ENCODE measurements at places on chromosomes 7 and 10. TPM values are rescaled to one million over a fixed set of nuclear protein-coding genes. Genes with fewer than 3 reads are reported as not detected.

- no peak for DNase-seq
These were observed 443.7 kb upstream of the LRRN3 start for GRCh38 chr7:110647266-110647665.

DNA sequence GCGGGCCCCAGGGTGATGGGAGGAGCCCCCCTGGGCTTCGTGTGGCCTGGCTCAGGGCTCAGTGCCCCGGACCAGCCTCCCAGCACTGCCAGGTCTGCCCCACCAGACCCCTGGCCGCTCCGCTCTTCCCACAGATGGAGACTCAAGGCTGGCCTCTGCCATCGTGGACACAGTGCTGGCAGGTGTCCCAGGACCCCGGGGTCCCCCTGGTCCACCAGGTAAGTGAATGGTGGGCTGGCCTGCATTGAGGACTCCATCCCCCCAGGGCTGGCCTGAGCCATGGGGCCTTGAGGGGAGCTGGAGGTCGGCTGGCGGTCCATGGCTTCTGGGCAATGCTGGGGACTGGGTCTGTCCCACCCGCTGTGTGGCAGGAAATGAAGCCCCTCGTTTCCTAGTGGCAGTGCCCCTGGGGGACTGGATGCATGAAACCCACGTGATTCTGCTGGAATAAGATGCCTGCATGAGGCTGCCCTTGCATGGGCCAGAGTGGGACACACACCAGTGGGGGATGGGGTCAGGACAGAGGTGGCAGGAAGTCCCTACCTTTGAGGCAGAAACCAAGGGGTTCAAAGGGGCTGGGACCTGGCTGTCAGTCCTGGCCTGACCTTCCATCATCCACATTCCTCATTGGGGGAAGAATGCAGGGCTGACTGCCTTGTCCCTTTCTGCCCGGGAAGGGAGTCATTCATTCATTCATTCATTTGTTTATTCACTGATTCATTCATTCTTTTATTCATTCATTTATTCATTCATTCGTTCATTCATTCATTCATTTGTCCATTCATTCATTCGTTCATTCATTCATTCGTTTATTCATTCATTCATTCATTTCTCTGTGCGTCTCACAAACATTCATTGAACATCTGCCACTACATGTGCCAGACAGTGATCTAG lies 81.8 kb downstream of the MYL10 start:
- no peak for DNase-seq

GRCh38 chr10:59240582-59241183 lies 64.2 kb downstream of the PHYHIPL start:
- DNase-seq: no peak

GRCh38 chr10:112353046-112353445 lies 20.9 kb upstream of the ACSL5 start:
- DNase-seq: no peak

GRCh38 chr7:108239501-108240225 lies 109.5 kb upstream of the LAMB4 start:
- no peak for DNase-seq

- DNase-seq: no peak
These were observed at the start of gene ACTA2 for GRCh38 chr10:88952647-88953111. Gene ACTA2, minus strand, starts transcription at chr10:88952773. Its CDS starts 3,843 bp downstream, at chr10:88948930.

DNA sequence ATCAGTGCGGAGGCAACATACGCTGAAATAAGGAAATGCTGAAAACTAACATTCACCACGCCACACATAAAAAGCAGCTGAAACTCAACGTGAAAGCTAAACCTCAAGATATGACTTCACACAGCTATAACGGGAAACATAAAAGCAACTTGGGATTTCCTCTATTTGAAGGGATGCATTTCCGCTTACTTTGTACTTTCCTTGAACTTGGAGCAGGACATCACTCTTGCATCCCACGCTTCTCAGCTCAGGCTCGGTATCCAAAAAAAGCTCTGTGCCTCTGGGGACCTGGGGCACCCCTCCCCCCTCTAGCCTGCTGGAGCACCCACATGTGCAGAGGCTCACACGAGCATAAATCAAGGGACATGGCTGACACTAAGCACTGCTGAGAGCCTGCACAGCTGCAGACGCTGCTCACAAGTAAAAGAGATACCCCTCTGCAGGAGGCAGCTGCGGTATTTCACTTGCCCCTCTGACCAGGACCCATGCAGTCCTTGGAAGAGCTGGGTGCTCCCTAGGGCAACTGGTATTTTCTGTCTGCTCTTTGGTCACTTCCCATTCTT lies 34.2 kb downstream of the PARD3 start:
- DNase-seq: no peak

DNA sequence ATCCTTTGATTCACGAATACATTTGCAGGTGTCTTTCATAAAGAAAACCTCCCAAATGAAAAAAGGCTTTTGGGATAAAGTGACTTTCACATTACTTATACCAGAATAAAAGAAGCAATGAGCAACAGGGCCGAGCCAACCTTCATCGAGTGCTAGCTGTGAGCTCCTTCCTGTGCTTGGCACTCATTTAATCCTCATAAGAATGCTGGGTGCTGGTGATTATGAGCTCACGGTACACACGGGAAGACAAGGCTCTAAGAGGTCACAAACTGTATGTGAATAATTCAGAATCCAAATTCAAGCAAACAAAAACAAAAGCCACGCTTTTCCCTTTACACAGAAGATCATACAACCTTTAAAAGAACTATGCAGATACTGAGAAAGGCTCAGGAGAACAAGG lies 156.2 kb downstream of the COBL start:
- no peak for DNase-seq

- DNase-seq: no peak
These were observed 14.5 kb downstream of the CTTNBP2 start for GRCh38 chr7:117858712-117859111.

GRCh38 chr10:131811630-131812403 lies 89.0 kb upstream of the PPP2R2D start:
- no peak for DNase-seq

DNA sequence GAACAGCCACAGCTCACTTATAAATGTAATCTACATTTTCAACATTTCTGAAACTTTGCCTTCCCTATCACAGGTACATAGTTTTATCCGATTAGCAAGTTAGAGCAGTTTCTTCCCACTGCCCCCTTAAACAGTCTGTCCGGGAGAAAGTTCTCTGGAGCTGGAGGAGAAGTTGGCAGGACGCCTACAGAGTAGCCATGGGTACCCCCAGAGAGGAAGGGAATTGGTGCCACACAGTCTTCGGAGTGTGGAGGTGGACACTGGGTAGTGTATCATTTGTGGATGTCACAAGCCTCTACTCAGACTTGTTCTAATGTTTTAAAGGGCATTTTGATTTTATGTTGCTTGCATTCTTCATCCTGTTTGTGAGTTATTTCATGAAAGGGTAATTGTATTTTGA lies 39.0 kb downstream of the TAF3 start:
- DNase-seq: no peak

- no peak for DNase-seq
These were observed 191.7 kb upstream of the BET1 start for GRCh38 chr7:94195813-94196212.

The PRPS1L1 gene
- total RNA-seq: not detected

The OR2A42 gene
- not detected for total RNA-seq

The CNPY1 gene
- total RNA-seq: not detected

The SUGCT gene
- 1.7 TPM for total RNA-seq

The BRI3 gene
- total RNA-seq: 70.8 TPM

The CUZD1 gene
- 0.43 TPM for total RNA-seq

The ZNF775 gene
- total RNA-seq: 0.58 TPM

Data from CD8-positive, alpha-beta T cell (primary cell).